ENCODE measurements at places on chromosomes 13 and 19. TPM values are rescaled to one million over a fixed set of nuclear protein-coding genes. Genes with fewer than 3 reads are reported as not detected.

- DNase-seq, result no peak
These were observed 70.6 kb downstream of the STK24 start for GRCh38 chr13:98506322-98506721.

DNA sequence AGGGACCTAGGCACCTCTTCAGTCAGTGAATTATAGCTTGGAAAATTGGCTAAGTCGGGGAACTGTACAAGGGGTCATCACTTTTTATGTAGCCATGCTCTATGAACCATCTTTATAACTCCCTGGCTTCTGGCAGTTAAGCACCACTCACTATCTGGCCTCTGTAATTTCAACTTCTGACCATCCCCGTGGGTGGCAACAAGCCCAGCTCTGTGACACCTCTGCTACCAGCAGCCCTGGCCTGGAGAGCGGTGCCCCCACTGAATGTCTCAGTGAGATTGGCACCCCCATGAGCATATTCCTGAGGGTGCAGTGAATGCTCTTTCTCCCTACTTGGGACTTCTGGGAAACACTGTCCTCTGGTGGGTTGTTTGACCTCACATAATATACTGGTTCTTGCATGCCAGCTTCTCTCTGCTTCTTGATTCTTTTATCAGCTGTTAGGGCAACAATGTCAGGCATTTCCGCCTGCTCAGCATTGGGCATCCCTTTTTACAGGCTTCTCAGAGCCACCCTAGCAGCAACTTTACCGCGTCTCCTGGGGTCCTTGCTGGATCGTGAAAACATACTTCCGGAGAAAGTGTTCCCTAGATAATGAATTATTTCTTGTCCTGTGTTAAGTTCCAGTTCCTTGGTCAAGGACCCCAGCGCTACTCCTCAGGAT is 10.4 kb downstream of the KL start:
- no peak for DNase-seq

- no peak for DNase-seq
These were observed 324.5 kb downstream of the DIAPH3 start for GRCh38 chr13:59839186-59839585.

- no peak for DNase-seq
These were observed 23.6 kb downstream of the SOHLH2 start for GRCh38 chr13:36190771-36191170.

GRCh38 chr19:38250821-38251563 is 5.2 kb downstream of the PPP1R14A start:
- peak; percentile 88 for DNase-seq

DNA sequence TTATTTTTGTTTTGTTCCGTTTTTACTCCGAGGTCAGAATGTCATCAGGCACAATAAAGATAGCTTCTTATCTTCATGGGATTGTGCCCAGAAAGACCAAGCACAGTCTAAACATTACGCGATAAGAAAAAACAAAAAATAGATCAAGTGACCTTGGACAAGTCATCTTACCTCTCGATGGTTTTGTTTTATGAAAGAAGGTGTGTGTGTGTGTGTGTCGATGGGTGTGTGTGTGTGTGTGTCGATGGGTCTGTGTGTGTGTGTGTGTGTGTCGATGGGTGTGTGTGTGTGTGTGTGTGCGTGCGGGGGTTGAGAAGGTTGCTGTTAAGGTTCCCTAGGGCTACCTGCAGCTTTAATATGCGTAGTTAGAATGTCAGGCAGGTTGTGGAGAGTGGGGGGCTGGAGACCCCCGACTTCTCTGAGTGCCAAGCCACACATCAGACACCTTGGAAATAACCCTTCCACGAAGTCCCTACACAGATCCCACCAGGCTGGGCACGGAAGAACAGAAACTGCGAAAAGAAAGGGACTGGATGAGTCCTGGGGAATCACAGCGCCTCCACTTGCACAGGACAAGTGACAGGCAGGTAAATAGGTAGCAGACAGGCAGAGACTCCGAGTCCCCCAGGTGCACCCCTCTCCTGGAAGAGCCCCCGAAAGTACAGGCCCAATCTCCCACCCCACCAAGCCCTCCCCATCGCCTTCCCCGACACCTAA is 458 bp upstream of the ATP8A2 start:
- DNase-seq, result no peak

DNA sequence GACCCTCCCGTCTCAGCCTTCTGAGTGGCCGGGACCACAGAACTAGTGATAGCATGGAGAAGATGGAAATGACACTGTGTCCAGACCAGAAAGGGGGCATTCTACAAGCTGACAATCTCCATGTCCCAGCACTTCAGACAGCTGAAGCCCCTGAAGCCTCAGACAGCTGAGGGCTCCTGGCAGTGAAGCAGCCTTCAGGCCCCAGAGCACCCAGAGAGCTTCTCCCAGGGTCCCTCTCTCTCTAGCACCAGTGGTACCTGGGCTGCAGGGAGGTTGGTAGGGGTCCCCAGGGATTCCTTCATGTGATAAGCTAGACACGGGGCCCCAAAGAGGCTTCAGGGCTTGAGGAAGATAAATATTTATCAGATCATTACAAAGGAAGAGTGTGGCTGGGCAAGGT is 7.6 kb upstream of the POP4 start:
- no peak for DNase-seq

DNA sequence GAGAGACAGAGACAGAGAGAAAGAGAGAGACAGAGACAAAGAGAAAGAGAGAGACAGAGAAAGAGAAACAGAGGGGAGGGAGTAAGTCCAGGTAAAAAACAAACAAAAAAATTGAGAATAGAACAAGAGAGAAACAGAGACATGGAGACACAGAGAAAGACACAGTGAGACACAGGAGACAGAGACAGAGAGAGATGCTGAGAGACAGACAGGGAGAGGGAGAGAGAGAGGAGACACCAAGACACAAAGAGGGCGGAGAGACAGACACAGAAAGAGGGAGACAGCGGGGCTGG is 5.8 kb upstream of the PROZ start:
- DNase-seq, result no peak

DNA sequence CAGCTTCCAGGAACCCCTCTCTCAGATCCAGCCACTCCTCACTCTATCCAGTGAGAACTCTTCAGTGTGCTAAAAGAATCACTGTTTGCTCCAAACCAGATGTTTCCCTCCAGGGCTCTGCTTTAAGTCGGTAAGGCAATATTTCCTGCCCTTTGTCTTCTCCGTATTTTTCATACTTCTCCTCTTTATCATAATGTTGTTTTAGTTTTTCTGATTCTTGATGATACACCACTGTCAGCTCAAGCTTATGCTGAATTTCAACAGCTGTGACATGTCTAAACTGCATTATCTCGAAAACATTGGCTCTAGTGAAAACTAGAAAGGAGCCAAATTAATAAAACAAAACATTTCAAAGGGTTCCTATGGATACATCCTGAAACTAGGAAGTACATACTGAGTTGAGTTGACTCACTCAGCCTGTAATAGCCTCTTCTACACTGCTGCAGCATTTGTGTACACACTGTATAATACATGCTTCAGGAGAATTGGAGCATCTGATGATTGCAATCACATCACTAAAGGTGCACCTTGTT is 39.8 kb downstream of the GPR180 start:
- DNase-seq, result no peak

DNA sequence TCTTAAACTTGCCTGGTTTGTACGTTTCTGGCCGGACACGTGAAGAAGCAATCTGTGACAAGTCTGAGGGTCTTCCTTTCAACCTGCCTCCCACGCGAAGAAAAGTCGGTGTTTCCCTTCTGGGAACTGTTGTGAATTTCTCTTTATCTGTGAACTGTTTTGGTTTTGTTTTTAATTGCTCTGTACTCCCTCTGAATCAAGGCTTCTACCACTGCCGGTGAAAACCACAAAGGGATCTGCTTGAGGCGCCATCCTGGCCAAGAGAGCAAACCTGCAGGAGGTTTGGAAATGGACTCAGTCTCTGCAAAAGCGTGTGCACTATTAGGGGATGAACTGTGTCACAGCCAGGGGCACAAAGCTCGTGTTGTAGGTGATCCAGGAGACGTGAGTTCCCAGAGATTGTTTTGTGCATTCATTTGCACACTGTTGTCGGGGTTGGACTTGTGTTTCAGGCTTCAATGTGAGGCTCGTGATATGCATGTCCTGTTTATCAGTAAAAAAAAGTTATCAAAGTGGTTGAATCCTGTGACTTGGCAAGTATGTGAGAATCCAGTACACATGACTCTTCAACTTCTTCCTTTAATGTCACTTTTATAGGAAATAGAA is 9.7 kb downstream of the SIGLEC8 start:
- no peak for DNase-seq

DNA sequence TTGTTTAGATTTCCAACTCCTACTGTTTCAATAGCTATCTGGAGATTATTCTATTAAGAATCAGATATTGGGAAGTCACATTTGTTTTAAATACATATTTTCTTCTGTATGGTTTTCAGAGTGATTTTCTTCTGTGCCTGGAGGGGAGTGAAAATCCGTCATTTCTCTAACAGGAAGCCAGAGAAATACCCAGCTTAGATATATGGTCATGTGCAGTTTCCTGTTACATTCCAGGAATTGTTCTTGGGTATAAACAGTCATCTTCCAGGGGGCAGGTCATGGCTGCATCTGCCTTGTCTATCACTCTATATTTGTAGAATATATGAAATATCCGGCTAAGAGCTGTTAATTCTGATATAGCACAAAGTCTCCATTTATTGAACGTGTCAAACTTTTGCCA is 77.5 kb upstream of the MIR17HG start:
- no peak for DNase-seq

GRCh38 chr19:56119582-56119978 is 1.5 kb downstream of the ZNF787 start:
- DNase-seq, result no peak

- no peak for DNase-seq
These were observed 407 bp downstream of the DPF1 start for GRCh38 chr19:38223617-38224013.

- DNase-seq, result no peak
These were observed 3.7 kb downstream of the GAS6 start for GRCh38 chr13:113860051-113860664.

DNA sequence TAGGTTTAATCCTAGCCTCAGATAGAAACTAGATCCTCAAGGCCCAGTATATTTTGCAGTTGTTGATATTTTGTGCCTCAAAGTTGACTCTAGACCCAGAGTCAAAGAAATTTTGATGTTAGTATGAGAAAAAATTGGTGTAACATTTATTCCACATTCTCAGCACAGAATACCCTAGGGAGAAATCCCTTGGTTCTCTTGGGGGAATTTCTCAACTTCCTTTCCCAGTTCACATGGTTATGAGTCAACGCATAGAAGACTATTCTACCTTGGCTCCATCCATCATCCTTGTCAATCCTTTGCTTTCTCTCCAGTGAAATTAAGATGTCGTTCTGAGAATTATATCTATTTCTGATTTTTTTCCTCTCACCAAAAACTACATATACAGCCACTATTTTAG is 145.3 kb downstream of the POSTN start:
- no peak for DNase-seq

- DNase-seq, result no peak
These were observed 27.8 kb downstream of the CARM1 start for GRCh38 chr19:10899151-10899653.

DNA sequence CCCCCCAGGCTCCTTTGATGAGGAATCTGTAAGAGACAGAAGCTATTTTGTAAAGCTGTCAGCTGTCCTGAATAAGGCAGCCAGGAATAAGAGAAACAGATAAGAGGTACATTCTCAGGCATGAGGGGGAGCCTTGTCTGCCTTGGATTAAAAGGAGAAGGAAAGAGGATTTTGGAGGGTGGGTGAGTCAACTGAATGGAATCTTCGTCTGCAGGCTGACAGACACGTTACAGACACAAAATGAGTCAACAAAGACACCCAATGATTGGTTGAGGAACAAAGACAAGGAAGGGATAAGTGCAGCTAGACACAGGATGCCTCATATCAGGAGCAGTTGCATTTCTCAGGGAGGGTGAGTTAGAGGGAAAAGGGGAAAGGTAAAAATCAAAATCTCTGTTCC is 162.5 kb downstream of the OLFM4 start:
- no peak for DNase-seq

GRCh38 chr13:38121267-38121666 is 228.4 kb upstream of the UFM1 start:
- no peak for DNase-seq

- DNase-seq, result no peak
These were observed 2.2 kb upstream of the EID2 start for GRCh38 chr19:39542206-39542605.

- DNase-seq, result no peak
These were observed 21.8 kb downstream of the TINCR start for GRCh38 chr19:5545984-5546383.

- no peak for DNase-seq
These were observed 6.1 kb downstream of the SAFB start for GRCh38 chr19:5628919-5629481.

- DNase-seq, result peak; percentile 97
These were observed at the start of gene PCDH8 for GRCh38 chr13:52848455-52849195. Gene PCDH8 (minus strand): TSS chr13:52848640. CDS start chr13:52848436, 204 bp downstream.

DNA sequence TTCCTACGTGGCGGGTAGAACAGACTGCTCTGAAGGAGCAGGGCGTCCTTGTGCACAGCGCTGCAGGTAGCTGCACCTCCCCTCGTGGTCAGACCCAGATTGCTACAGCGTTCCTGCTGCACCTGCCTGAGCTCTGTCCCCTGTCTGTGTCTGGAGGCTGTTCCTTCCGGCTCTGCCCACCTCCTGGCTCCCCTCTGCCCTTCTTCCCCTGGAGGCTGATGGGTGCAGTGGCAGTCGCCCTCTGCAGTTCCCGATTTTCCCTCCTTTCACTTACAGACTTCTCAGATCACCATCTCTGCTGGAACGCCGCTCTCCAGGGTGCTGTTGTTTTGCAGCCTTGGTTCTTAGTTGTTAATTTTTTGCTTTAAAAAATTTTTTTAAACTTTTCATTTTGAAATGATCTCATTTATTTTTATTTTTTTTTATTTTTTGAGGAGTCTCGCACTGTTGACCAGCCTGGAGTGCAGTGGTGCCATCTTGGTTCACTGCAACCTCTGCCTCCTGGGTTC is 53.6 kb downstream of the SMARCA4 start:
- DNase-seq, result no peak

DNA sequence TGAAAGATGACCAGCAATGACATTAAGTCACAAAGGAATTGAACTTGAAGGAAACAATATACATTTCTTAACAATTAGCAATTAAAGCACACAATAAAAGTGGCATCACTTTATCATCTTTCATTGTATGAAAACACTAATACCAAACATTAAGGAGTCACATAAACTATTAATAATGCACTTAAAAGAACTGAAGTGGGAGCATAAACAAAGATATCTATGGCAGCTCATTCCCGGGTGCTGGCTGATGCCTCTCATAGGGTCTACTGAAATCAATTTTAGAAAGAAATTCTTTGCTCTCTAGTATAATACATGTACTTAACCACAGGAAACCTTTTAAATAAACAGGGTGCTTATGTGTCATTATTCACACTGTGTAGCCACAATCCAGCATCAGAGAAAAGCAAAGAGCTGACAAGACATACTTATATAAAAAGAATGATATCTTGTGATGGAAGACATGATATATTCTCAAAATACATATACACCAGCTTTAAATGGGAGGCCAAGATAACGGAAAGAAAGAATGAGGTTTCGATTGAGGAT is 1207.8 kb downstream of the EFNB2 start:
- DNase-seq, result no peak

- no peak for DNase-seq
These were observed 891.7 kb upstream of the MIR17HG start for GRCh38 chr13:90455823-90456222.

The SLC6A16 gene
- total RNA-seq, result 6.6 TPM

The PSG7 gene
- total RNA-seq, result not detected

The TYROBP gene
- total RNA-seq, result not detected

The FFAR3 gene
- not detected for total RNA-seq

The SCEL gene
- not detected for total RNA-seq

The CDC34 gene
- 136 TPM for total RNA-seq

The ANKRD24 gene
- 6.1 TPM for total RNA-seq

The SOX1 gene
- total RNA-seq, result 0.76 TPM

The ZNF653 gene
- total RNA-seq, result 19.2 TPM

The LHB gene
- not detected for total RNA-seq

The MAP1S gene
- total RNA-seq, result 111 TPM

The CRLF1 gene
- 55.3 TPM for total RNA-seq

The SLC17A7 gene
- 188 TPM for total RNA-seq

Data from glutamatergic neuron (in vitro differentiated cells).